ENCODE measurements at places on chromosomes 6 and 20. TPM values are rescaled to one million over a fixed set of nuclear protein-coding genes. Genes with fewer than 3 reads are reported as not detected.

DNA sequence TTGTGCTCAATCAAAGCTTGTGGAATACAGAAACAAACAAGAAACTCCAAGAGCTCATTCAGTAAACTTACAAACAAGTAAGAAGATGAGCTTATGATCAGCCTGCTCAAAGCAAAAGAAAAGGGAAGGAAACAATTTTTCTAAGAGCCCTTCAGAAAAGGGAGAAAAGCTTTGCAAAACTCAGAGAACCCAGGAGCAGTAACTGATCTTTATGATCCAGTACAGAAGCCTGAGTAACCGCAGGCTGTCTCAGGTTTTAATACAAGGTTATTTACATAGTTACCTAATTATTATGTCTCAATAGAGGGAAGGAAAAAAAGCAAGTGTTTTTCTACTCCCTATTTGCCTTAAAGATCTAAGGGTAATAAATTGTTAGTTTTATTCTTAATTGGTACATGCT is 226.5 kb downstream of the MAFB start:
- H3K27ac ChIP-seq = no peak overlapping the region
- no peak overlapping the region for H3K4me3 ChIP-seq
- no peaks in the 10 kb centered on the region for H3K4me1 ChIP-seq
- H3K27me3 ChIP-seq = peaks cover 15% of the 10 kb centered on the region

- H3K27me3 ChIP-seq = peaks cover 41% of the 10 kb centered on the region
- H3K4me3 ChIP-seq = no peak overlapping the region
- no peak overlapping the region for H3K27ac ChIP-seq
- no peaks in the 10 kb centered on the region for H3K36me3 ChIP-seq
Measured at GRCh38 chr6:46704562-46704961, 16.9 kb downstream of the TDRD6 start.

- no peak overlapping the region for H3K27ac ChIP-seq
- DNase-seq = no peak
- H3K4me3 ChIP-seq = no peak overlapping the region
- no peaks in the 10 kb centered on the region for H3K4me1 ChIP-seq
- no peaks in the 10 kb centered on the region for H3K36me3 ChIP-seq
- peaks cover 27% of the 10 kb centered on the region for H3K27me3 ChIP-seq
Measured at GRCh38 chr6:168167431-168168315, 88.7 kb upstream of the FRMD1 start.

The MLIP gene
- total RNA-seq = not detected

DNA sequence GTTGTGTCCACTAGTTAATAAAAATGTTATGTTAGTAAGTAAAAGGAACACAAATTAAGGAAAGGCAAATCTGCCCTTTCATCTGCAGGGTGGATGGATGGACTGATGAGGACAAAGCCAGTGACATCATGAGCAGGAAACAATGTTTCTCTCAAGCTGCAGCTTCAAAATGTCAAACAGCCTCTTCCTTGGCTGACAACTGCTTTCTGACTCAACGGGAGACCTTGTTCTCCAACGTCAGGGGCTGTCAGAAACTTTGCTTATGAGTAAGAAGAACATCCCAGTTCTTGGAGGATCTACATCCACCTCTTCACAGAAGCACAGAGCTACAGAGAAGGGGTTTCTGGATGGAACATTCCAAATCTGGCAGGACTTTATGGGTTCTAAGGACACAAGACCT is 6.0 kb downstream of the CST2 start:
- DNase-seq = no peak
- peaks cover 3% of the 10 kb centered on the region for H3K4me1 ChIP-seq
- peaks cover 28% of the 10 kb centered on the region for H3K27me3 ChIP-seq

- DNase-seq = no peak
- H3K27ac ChIP-seq = no peak overlapping the region
- no peak overlapping the region for H3K4me3 ChIP-seq
- no peaks in the 10 kb centered on the region for H3K27me3 ChIP-seq
Measured at GRCh38 chr6:132484680-132485018, 28.3 kb downstream of the STX7 start.

The OXT gene
- total RNA-seq = not detected

- H3K36me3 ChIP-seq = peaks cover 2% of the 10 kb centered on the region
- no peaks in the 10 kb centered on the region for H3K27me3 ChIP-seq
- DNase-seq = no peak
- no peaks in the 10 kb centered on the region for H3K4me1 ChIP-seq
Measured at GRCh38 chr20:52056203-52057062, 135.1 kb downstream of the ZFP64 start.

GRCh38 chr6:13360671-13361540 is 32.6 kb upstream of the TBC1D7 start:
- H3K36me3 ChIP-seq = no peaks in the 10 kb centered on the region
- no peak overlapping the region for H3K27ac ChIP-seq
- H3K27me3 ChIP-seq = no peaks in the 10 kb centered on the region
- DNase-seq = no peak
- peaks cover 11% of the 10 kb centered on the region for H3K4me1 ChIP-seq
- H3K4me3 ChIP-seq = no peak overlapping the region

The C6orf120 gene
- total RNA-seq = 17.8 TPM

GRCh38 chr6:6596529-6597328 is 8.2 kb downstream of the LY86 start:
- no peak overlapping the region for H3K27ac ChIP-seq
- peaks cover 11% of the 10 kb centered on the region for H3K27me3 ChIP-seq
- no peak for DNase-seq
- H3K36me3 ChIP-seq = peaks cover 4% of the 10 kb centered on the region
- peaks cover 24% of the 10 kb centered on the region for H3K4me1 ChIP-seq

- H3K27me3 ChIP-seq = peaks cover 10% of the 10 kb centered on the region
- H3K4me3 ChIP-seq = no peak overlapping the region
- no peaks in the 10 kb centered on the region for H3K4me1 ChIP-seq
- H3K27ac ChIP-seq = no peak overlapping the region
- no peak for DNase-seq
- no peaks in the 10 kb centered on the region for H3K36me3 ChIP-seq
Measured at GRCh38 chr20:19710336-19711120, 47.5 kb upstream of the RIN2 start.

The YWHAB gene
- 171 TPM for total RNA-seq

The COL19A1 gene
- total RNA-seq = not detected

The SAPCD1 gene
- 3.6 TPM for total RNA-seq

The PPP1R14C gene
- total RNA-seq = not detected

GRCh38 chr6:35725721-35726438 is 11.0 kb upstream of the ARMC12 start:
- peaks cover 3% of the 10 kb centered on the region for H3K36me3 ChIP-seq
- H3K27ac ChIP-seq = peak overlapping the region; percentile 98
- no peaks in the 10 kb centered on the region for H3K27me3 ChIP-seq
- H3K4me1 ChIP-seq = peaks cover 68% of the 10 kb centered on the region
- DNase-seq = no peak
- H3K4me3 ChIP-seq = peak overlapping the region; percentile 91

DNA sequence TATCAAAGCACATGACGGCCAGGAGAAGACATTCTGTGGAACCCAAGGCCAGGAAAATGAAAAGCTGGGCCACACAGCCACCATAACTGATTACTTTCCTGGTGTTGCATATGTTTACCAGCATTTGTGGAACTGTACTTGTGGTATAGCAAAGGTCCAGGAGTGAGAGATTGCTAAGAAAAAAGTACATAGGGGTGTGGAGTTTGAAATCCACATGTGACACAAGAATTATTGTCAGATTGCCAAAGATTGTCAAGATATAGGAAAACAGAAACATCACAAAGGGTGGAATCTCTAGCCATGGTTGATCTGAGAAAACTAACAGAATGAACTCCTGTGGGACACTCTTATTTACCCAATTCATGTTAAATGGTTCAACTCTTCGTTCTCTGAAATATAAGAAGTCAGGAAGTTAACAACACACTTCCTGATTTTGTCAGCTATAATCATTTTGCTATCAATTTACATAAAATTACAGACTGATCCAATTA is at the start of gene OR2B2:
Gene OR2B2 (minus strand): TSS at position 441 of the 491 bp plus-strand sequence. CDS start 77 bp downstream, at position 364.
- H3K4me1 ChIP-seq = peaks cover 2% of the 10 kb centered on the region
- peaks cover 43% of the 10 kb centered on the region for H3K27me3 ChIP-seq
- H3K36me3 ChIP-seq = no peaks in the 10 kb centered on the region
- DNase-seq = no peak
- H3K4me3 ChIP-seq = peak within 1 kb of the TSS; percentile 58

- peaks cover 5% of the 10 kb centered on the region for H3K4me1 ChIP-seq
- DNase-seq = no peak
- H3K27ac ChIP-seq = no peak overlapping the region
- H3K36me3 ChIP-seq = no peaks in the 10 kb centered on the region
Measured at GRCh38 chr6:87237804-87238203, 82.4 kb downstream of the ZNF292 start.
